Upper lobe of left lung (tissue), 6 donors: ENCODE measurements at places on chromosomes 5 and 9.

GRCh38 chr9:33318225-33318624 is 27.9 kb downstream of the NFX1 start:
- no peak overlapping the region for H3K27ac ChIP-seq
- DNase-seq: no peak
- no peaks in the 10 kb centered on the region for H3K27me3 ChIP-seq
- H3K36me3 ChIP-seq: peaks cover 70% of the 10 kb centered on the region
- H3K4me1 ChIP-seq: no peaks in the 10 kb centered on the region

DNA sequence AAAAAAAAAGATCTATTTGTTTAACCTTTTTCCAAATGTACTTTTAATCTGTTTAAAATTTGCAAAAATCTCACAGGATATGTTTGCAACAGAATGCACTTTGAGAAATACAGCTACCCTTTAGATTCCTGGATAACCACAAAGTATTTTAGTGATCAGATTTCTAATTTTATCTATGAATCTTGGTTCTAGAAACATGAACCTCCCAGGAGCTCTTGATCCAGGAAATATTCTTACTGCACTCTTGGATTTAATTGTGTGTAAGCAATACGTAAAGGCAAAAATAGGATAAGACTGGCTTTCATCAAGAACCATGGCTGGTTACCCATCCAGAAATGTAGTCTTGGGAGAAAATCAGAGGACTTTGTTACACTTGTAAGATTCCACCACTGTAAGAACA is 1581.8 kb upstream of the WWC1 start:
- H3K4me1 ChIP-seq: no peaks in the 10 kb centered on the region
- no peak for DNase-seq
- no peaks in the 10 kb centered on the region for H3K27me3 ChIP-seq
- no peak overlapping the region for H3K4me3 ChIP-seq

- no peaks in the 10 kb centered on the region for H3K36me3 ChIP-seq
- H3K27ac ChIP-seq: no peak overlapping the region
- H3K4me1 ChIP-seq: no peaks in the 10 kb centered on the region
- DNase-seq: no peak
- no peaks in the 10 kb centered on the region for H3K27me3 ChIP-seq
- H3K4me3 ChIP-seq: no peak overlapping the region
Measured at GRCh38 chr5:113269023-113269997, 165.5 kb downstream of the TSSK1B start.

DNA sequence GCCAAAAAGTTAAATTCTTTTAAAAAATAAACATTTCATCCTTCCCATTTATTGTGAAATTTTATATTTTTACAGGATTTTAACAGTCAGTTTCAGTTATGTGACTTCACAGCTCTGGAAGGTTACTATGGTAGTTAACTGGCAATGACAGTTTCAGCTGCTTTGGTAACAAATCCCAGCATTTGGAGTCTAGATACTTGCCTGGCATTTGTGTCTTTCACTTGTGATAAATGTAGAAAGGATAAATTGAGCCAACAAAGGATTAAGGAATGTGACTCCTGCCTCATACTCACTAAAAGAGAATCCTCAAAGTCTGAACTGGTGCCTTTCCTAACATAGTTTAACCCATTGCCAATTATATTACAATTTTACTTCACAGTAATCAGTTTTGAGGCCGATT is 315.5 kb downstream of the FER start:
- DNase-seq: no peak
- no peak overlapping the region for H3K27ac ChIP-seq
- H3K27me3 ChIP-seq: no peaks in the 10 kb centered on the region
- no peaks in the 10 kb centered on the region for H3K4me1 ChIP-seq

GRCh38 chr5:151110992-151111391 is 30.2 kb upstream of the TNIP1 start:
- H3K4me1 ChIP-seq: peaks cover 37% of the 10 kb centered on the region
- no peak overlapping the region for H3K27ac ChIP-seq
- no peaks in the 10 kb centered on the region for H3K27me3 ChIP-seq
- no peak overlapping the region for H3K4me3 ChIP-seq

DNA sequence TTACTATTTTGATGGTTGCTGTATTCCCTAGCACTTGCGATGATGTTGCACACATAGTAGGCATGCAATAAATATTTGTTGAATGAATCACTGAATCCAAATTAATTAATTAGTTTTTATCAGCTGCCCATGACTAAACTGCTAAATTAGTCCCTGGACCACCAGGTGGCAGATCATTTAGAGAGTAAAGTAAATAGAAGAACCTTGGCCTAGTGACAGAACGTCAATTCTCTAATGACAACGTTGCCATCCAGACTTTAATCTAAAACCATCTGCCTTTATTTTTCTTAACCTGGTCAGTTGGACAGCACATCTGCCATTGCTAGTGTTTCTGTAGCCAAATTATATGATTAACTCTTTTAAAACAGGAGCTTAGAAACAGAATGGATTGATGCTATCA is 457.5 kb downstream of the KIF4B start:
- no peaks in the 10 kb centered on the region for H3K4me1 ChIP-seq
- H3K27me3 ChIP-seq: no peaks in the 10 kb centered on the region

- no peaks in the 10 kb centered on the region for H3K36me3 ChIP-seq
- no peaks in the 10 kb centered on the region for H3K27me3 ChIP-seq
- peak within 1 kb of the TSS; percentile 83 for H3K27ac ChIP-seq
- peaks cover 15% of the 10 kb centered on the region for H3K4me1 ChIP-seq
- peak within 1 kb of the TSS; percentile 69 for H3K4me3 ChIP-seq
Measured at GRCh38 chr9:97411789-97412625, at the start of gene TDRD7. Gene TDRD7, plus strand, starts transcription at chr9:97412096. Its CDS starts 16,370 bp downstream, at chr9:97428466.

GRCh38 chr9:89879701-89880100 is 274.9 kb downstream of the GADD45G start:
- H3K36me3 ChIP-seq: no peaks in the 10 kb centered on the region
- peaks cover 9% of the 10 kb centered on the region for H3K4me1 ChIP-seq
- no peak overlapping the region for H3K4me3 ChIP-seq
- no peak overlapping the region for H3K27ac ChIP-seq

GRCh38 chr9:127634021-127634420 is 21.9 kb downstream of the STXBP1 start:
- no peaks in the 10 kb centered on the region for H3K27me3 ChIP-seq
- peak overlapping the region; percentile 34 for H3K27ac ChIP-seq

- H3K27me3 ChIP-seq: no peaks in the 10 kb centered on the region
- H3K4me3 ChIP-seq: no peak overlapping the region
- no peak overlapping the region for H3K27ac ChIP-seq
- H3K36me3 ChIP-seq: no peaks in the 10 kb centered on the region
- H3K4me1 ChIP-seq: no peaks in the 10 kb centered on the region
Measured at GRCh38 chr9:112000743-112001142, 104.1 kb downstream of the UGCG start.

DNA sequence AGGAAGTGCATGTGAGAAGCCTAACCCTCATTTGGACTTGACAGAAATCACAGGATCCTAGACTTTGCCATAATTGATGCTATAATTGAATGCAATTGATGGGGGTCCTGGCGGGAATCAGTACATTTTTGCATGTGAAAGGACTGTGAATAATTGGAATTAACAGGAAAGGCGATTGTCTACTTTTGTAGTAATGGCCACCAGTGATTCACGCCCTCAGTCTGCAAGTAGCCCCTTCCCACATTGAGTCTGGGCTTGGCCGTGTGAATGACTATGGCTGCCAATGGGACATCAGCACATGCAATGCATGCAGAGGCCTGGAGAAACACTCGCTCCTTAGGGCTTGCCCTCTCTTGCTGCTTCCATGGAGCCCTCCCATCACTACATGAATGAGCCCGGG is 107.8 kb upstream of the OSMR start:
- no peak for DNase-seq
- no peaks in the 10 kb centered on the region for H3K36me3 ChIP-seq
- no peak overlapping the region for H3K27ac ChIP-seq
- no peaks in the 10 kb centered on the region for H3K4me1 ChIP-seq
- H3K4me3 ChIP-seq: no peak overlapping the region
- H3K27me3 ChIP-seq: no peaks in the 10 kb centered on the region

DNA sequence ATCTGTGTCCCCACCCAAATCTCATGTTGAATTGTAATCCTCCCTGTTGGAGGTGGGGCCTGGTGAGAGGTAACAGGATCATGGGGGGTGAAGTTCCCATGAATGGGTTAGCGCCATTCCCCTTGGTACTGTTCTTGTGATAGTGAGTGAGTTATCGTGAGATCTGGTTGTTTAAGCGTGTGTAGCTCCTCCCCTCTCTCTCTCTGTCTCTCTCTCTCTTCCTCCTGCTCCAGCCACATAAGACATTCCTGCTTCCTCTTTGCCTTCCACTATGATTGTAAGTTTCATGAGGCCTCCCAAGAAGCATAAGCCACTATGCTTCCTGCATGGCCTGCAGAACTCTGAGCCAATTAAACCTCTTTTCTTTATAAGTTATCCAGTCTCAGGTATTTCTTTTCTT is 28.8 kb downstream of the C5orf15 start:
- no peaks in the 10 kb centered on the region for H3K36me3 ChIP-seq
- H3K4me1 ChIP-seq: peaks cover 3% of the 10 kb centered on the region
- DNase-seq: no peak
- no peak overlapping the region for H3K4me3 ChIP-seq
- no peak overlapping the region for H3K27ac ChIP-seq

GRCh38 chr5:133439859-133440258 is 172.5 kb downstream of the FSTL4 start:
- no peak overlapping the region for H3K27ac ChIP-seq
- no peak for DNase-seq
- no peaks in the 10 kb centered on the region for H3K27me3 ChIP-seq
- H3K36me3 ChIP-seq: no peaks in the 10 kb centered on the region
- no peaks in the 10 kb centered on the region for H3K4me1 ChIP-seq

GRCh38 chr5:21831145-21831787 is 1021.9 kb downstream of the CDH12 start:
- no peaks in the 10 kb centered on the region for H3K4me1 ChIP-seq
- DNase-seq: no peak
- no peak overlapping the region for H3K4me3 ChIP-seq
- H3K27ac ChIP-seq: no peak overlapping the region
- no peaks in the 10 kb centered on the region for H3K27me3 ChIP-seq
- no peaks in the 10 kb centered on the region for H3K36me3 ChIP-seq

DNA sequence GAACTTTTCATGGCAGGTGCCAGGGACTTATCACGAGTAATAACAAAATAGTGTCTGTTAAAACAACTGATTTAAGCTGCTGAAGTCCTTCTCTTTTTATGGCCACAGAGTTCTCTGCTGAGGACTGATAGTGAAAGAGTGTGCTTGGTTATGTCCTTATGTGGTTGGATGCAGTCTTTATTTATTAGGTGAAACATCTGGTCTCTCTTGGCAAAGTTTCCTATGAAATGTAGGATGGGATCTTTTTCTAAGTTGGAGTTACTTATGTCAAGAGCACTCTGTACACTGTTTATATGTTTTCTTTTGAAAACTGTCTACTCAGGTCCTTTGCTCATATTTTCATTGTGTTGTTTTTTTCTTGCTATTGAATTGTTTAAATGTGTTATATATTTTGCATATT is 1816.1 kb upstream of the C9orf72 start:
- H3K36me3 ChIP-seq: no peaks in the 10 kb centered on the region
- H3K27ac ChIP-seq: no peak overlapping the region
- no peak overlapping the region for H3K4me3 ChIP-seq
- H3K27me3 ChIP-seq: no peaks in the 10 kb centered on the region
- H3K4me1 ChIP-seq: no peaks in the 10 kb centered on the region

DNA sequence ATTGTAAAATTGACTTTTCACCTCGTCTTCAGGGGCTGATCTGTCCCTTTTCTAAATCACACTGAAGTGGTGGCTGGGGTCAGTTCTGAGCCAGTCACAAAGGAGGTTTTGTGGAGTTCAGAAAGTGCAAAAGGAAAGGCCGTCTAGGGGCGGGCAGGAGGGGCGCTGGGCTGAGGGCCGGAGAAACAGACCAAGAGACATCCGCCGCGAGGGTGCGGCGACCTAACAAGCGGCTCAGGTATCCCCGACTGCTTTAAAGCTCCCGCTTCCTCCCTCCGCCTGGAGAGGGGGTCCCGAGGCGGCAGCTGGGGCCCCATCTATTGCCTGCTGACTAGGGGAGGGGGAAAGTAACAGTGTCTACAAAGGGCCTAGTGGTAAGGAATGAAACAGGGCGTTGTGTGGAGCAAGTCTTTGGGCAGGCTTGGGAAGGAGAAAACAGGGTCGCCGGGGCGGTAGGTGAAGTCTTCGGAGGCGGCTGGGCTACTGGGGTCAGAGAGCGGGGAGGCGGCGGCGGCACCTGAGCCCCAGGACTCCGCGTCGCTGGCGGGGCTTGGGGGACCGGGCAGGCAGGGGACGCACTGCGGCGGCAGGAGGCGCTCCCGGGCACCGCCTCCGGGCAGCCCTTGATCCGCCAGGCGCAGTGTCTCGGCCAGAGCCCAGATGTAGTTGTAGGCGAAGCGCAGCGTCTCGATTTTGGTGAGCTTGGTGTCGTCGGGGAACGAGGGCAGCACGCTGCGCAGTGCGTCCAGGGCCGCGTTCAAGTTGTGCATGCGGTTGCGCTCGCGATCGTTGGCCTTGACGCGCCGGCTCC is 950 bp downstream of the NEUROG1 start:
- no peak overlapping the region for H3K4me3 ChIP-seq
- peaks cover 11% of the 10 kb centered on the region for H3K4me1 ChIP-seq
- peak; percentile 59 for DNase-seq
- no peaks in the 10 kb centered on the region for H3K36me3 ChIP-seq

DNA sequence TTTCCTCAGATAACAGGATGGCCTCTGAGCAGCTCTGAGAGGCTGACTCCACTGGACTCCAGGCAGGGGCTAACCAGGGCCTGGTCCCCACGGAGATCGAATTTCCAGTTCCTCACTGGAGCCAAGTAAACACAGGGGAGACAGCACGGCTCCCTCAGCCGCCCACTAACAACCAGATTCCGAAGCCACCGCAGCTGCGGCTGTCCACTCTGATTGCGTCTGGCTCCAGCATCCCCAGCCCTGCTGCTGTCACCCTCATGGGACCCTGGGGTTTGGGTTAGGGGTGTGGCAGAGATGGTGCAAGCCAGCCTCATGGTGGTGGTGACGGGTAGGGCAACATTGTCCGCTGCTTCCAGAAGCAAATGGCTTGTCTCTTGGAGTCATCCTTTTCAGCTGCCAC is 172.6 kb downstream of the RGS3 start:
- no peaks in the 10 kb centered on the region for H3K4me1 ChIP-seq
- no peak for DNase-seq
- no peaks in the 10 kb centered on the region for H3K27me3 ChIP-seq
- no peaks in the 10 kb centered on the region for H3K36me3 ChIP-seq
- H3K27ac ChIP-seq: no peak overlapping the region

DNA sequence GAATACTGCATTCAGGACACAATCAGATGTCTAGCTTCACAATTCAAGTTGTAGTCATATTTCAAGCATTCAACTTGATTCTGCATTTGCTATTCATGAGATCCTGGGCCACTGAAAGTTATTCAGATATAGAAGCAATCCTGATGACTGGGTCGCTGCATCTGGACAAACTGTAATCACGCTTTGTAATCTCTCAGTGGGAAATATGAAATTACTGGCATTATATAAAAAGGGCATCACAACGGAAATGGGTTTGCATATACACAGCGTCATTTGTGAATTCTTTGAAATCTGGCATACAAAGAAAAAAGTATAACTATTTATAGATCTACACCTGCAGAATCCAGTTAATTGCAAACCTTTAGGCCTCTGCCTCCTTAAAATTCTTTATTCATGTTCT is 102.2 kb downstream of the PARP8 start:
- no peak for DNase-seq
- H3K4me3 ChIP-seq: no peak overlapping the region
